ENCODE measurements at places on chromosomes 12 and 14.

GRCh38 chr12:24778486-24779304, 170.2 kb downstream of the BCAT1 start:
- DNase-seq: peak; percentile 42

DNA sequence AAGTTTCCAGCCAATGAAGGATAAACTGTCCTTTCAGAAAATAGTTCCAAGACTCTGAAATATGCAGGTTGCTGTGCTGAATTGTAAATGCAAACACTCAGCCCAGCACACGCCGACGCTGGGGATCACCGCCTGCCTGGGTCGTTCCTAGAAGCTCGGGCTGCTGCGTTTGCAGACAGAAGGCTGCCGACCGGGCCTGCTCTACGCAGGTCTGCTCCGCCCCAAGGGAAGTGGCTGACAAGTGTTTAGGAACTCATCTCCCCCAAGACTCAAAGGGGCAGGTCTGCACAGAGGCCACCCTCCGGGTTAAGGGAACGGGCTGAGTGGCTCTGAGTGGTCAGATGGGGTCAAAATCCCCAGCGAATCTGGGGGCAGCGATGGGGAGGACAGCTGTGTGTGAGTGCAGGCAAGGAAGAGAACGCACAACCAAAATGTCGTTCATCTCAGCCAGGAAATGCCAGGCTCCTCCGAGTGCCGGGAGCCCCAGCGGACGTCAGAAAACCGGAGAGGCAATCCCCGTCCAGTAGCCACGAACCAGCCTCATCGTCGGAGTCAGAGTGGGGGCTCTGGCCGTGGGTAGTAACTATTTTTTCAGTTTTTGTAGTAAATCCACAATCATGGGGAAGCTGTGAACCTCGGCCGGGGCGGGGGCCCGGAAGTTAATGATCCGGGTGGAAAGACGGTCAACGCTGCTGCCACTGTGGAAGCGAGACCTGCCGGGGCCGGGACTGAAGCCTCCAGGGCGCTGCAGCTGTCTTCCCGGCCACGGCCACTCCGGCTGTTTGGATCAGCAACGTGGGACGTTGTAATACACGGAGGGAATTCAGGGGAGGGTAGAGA, 6.0 kb downstream of the GALNT9 start:
- no peak for DNase-seq

- no peak for DNase-seq
Measured at GRCh38 chr14:30748343-30748742, 126.0 kb upstream of the COCH start.

- no peak for DNase-seq
Measured at GRCh38 chr14:51041108-51041531, 53.8 kb downstream of the TRIM9 start.

DNA sequence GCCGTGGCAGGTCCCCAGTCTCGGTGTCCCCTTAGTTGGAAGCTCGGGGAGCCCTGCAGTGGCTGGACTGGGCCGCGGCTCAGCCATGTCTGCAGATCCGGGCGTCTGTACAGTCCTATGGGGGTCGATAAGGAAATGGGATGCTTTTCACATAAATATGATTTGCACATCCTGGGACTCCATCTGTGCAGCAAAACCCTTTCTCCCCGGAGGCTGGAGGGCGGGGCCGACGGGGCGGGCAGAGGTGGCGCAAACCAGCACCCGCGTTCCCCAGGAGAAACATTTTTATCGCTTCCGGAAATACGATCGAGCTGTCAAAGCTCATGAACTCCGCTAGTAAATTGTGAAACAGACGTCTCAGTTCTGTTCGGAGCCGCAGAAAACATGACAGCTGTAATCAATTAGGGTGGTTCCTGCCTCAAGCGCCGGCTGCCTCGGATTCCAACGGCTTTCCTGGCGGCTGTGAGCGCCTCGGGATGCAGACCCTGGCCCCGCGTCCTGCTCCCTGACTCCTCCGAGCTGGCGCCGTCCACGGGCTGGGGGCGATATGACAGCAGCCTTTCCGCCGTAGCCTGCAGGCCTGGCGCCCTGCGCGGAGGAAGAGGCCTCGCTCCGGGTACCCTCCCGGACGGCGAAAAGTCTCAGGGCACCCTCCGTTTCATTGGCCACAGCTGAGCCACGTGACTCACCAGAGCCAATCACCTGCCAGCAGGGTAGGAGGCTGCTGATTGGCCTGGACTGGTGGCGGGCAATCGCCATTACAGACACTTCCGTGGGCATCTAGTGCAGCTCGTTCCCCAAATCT, 23.0 kb downstream of the DIO3 start:
- no peak for DNase-seq

GRCh38 chr12:52691841-52692150, 11.5 kb downstream of the KRT77 start:
- DNase-seq: no peak

DNA sequence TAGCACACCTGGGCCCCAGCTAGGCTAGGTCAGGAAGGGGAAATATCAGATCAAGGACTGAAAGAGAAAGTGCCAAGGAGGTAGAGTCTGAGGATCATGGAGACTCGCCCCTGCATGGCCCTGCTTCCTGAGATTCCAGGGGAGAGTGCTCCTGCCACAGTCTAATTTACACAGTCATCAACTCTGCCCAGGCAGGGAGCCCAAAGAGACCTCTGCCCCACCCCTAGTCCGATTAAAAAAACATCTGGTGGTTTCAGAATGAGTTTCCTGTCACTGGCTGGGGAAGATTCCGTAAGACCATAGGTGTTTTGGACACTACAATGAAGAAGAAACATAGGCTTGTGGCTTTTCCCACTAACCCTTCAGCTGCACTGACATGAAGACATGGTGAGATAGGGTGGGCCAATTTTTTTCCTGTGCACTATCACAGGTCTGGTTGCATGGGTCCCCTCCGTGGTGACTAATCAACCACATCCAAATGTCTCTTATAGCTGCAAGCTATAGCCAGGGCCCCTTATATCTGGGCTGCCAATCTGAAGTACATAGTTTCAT, 31.5 kb upstream of the GZMB start:
- no peak for DNase-seq

GRCh38 chr12:47740606-47741339, 15.5 kb upstream of the ENDOU start:
- DNase-seq: no peak

DNA sequence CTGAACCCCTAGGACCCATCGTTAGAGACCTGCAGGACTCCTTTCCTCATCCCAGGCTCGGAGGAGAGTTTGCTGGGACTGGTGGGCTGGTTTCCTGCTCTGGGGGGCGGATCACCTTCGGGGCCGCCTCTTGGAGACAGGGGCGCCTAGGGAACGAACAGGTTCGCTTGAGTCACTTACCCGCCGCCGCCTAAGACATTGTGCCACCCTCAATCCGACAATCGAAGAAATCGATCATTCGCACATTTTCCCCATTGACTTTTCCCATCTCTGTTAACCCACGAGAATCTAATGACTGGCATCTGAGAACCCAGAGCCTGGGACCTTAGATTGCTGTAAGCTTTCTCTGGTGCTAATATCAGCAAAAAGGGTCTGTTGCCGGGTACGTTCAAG, 322 bp downstream of the SLC39A9 start:
- no peak for DNase-seq

DNA sequence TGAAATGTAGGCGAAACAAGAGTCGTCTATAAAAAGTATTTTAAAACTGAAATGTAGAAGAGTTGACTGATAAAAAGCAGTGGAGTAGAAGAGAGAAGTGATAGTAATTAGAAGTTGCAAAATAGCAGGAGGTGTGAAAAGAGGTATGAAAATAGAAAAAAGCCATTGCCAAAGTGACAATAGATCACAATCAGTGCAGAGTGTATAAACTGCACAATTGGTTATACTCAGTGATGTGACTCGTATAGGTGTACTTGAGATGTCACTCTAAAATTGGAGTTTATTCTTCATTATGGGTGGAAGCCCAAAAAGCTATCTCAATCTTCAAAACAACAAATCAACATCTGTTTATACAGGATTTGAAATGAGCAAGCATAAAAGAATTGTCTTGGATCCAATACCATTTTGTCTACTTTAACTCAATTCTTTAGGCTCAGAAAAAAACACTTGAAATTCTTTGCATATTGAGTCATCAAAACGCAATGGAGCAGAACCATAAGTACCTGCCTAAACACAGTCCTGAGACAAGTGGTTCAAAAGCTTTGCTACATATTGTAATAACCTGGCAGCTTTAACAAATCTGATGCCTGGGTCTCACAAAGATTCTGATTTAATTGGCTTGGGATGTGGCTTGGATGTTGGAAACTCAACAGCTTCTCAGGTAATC, 8.8 kb downstream of the IKBIP start:
- DNase-seq: no peak

DNA sequence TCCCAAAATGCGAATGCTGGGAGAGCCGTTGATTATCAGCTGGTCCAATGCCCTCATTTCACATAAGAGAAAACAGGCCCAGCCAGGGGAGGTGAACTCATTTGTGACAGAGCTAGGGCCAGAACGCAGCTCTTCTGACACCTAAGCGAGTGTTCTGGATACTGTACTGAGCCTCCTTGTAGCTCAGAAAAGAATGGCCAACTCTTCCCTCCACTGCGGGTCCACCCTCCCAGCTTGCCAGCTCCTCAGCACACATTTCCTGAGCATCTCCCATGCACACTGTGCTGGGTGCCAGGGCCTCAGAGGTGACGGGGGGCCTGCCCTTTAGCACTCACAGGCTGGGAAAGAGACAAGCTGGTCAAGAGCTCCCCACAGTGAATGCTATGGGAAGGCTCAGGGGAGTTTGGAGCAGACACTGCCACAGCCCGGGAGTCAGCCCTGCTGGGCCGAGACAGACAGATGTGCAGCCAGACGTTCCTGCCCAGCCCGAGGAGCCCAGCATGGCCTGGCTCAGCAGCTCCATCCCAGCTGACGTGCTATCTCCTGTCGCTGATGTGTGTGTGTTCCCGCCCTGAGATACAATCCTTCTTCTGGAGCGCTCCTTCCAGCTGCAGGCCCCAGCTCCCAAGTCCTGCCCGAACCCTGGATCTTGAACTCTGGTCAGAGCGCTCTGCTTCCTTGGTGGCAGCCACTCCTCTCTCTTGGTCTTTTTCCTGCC, 3.5 kb downstream of the CMTM5 start:
- DNase-seq: no peak

- no peak for DNase-seq
Measured at GRCh38 chr12:58321414-58321813, 380.0 kb downstream of the ATP23 start.

- DNase-seq: no peak
Measured at GRCh38 chr12:127675936-127676335, 591.0 kb upstream of the TMEM132C start.

DNA sequence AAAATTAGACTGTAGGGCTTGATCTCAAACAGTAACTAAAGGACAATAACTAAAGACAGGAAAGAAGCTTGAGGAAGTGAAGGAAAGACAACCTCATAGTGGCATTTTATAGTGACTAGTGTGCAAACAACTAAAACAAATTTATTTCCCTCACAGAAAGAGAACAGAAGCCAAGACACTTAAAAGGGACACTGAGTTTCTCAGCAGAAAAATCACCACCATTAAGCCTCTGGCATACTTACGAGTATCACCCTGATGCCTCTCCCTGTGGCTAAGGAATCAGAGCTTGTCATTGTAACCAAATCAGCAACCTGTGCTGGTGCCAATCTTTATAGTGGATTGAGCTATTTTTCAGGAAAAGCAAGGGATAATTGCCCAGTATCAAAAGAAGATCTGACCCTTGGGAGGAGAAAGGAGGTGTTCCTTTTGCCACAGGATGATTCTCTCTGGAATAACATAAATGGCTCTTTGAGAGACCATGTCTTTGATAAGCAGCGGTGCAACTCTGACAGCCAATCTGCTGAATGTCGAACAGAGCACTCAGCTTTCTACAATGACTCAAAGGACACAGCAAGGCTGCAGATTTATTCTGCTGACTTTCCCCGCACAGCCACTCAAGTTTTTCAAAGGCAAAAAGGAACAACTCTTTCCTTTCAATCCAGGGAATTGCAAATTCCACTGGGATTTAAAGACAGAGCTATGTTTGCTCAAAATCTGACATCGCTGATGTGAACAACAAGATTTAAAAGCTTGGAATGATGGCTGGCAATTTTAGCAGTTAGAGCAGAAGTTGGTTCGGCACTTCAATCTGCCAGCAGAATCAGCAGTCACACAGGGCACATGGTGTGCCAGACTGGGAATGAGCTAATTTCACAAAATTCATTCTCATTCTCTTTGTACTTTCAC, 34.6 kb downstream of the ATF7 start:
- DNase-seq: no peak

GRCh38 chr12:117282490-117282889, 78.9 kb downstream of the NOS1 start:
- no peak for DNase-seq

DNA sequence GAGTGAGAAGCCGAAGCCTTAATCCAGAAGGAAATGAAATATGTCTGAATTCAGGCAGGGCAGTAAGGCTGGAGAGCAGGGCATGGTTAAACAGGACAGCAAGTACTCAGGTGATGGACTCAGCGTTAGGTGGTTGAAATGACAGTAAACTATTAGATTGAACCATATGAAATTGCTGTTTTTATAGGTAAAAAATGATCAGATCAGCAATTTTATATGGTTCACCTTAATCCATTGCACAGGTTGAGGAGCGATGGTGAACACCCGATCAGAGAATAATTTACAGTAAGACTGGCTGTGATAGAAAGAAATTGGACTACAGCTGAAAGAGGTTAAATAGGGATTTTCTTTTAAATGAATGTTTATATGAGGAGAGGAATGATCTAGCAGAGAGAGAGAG, 56.6 kb downstream of the TTC6 start:
- DNase-seq: no peak

- peak; percentile 31 for DNase-seq
Measured at GRCh38 chr12:7905071-7905470, 30.9 kb downstream of the SLC2A3 start.

GRCh38 chr12:108457734-108458361, 57.2 kb upstream of the FICD start:
- no peak for DNase-seq

DNA sequence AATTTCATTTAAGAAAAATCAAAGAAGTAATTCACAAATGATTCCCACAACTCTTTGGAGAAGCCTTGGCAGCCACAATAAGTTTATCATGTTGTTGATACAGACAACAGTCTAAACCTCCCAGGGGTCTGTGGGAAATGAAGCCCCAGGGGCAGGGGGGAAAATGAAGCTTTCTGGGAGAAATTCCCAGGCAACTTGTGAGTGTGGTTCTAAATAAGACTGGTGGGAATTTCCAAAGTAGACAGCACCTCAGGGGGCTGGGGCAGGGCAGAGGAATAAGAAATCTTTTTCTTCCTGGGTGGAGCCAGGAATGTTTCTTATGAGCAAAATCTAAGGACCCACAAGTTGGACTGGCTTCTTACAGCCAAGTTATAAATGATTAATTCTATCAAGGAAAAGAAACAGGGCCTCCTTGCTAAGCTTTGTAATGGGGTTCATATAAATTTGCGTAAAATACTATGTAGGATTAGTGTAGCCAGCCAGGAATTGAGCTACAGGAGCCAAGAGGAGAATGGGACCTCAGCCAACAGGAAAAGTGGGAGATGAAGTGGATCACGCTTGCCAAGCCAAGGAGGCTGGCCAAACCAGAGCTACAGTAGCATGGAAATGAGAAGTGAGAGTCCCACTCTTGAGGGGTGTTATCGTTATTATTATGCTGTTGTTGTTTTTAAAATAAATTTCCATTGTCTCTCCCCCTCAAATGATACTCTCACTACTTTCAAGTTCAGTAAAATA, 182.9 kb upstream of the FAR2 start:
- DNase-seq: no peak

GRCh38 chr12:119230807-119231206, 52.1 kb downstream of the HSPB8 start:
- no peak for DNase-seq

Measured in D341Med (cell line).